Stimulated activated CD4-positive, alpha-beta T cell treated with anti-CD3 and anti-CD28 coated beads, Interleukin-4, amount 100 ng/mL, for 48 hours (primary cell): ENCODE measurements at places on chromosomes 12 and 14.
A peak's percentile ranks its signal among the peaks of the same experiment; 100 is the strongest.

GRCh38 chr12:61916831-61917230 lies 343.4 kb upstream of the USP15 start:
- DNase-seq: no peak

DNA sequence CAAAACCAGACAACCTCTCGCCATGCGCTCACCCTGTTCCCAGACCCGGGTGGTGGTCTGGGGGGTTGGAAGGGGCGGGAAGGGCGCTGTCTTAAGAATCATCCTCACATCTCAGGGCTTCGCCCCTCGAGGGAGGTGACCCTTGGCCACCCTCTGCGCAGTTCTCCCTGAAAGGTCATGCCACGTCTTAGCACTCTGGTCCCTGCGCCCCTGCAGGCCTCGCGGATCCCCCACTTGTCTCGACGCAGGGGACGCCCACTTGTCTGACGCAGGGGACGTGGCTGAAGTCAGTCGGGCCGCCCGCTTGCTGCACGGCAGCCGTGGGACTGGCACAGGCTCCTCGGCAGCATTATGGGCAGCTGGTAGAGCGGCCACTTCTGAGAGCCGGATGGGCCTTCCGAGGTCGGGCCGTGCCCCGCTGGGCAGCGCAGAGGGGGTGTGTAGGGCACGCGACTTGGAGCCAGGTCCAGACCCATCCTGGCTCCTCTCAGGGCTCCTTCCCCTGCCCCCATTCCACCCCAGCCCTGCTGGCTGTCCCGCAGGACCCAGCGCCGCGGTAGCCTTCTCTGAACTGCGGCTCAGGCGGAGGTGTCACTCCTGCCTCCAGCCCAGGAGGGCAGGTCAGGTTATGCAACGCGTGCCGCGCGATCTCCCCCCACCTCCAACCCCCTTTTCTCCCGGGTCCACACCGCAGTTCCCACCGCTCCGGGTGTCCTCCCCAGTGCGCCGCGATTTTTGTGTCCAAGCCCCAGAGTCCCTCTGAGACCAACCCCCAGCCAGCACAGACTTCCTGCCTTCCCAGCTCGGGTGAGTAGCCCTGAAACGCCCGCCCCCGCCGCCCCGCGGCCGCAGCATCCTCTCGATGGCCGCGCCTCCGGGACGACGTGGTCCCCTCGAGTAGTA lies 40.9 kb upstream of the CAPRIN2 start:
- DNase-seq: peak; percentile 64

- DNase-seq: no peak
Measured at GRCh38 chr12:79453820-79454219, 236.9 kb downstream of the PAWR start.

- no peak for DNase-seq
Measured at GRCh38 chr12:79121486-79121885, 256.9 kb downstream of the SYT1 start.

- DNase-seq: no peak
Measured at GRCh38 chr14:60958146-60958545, 22.7 kb downstream of the TRMT5 start.

DNA sequence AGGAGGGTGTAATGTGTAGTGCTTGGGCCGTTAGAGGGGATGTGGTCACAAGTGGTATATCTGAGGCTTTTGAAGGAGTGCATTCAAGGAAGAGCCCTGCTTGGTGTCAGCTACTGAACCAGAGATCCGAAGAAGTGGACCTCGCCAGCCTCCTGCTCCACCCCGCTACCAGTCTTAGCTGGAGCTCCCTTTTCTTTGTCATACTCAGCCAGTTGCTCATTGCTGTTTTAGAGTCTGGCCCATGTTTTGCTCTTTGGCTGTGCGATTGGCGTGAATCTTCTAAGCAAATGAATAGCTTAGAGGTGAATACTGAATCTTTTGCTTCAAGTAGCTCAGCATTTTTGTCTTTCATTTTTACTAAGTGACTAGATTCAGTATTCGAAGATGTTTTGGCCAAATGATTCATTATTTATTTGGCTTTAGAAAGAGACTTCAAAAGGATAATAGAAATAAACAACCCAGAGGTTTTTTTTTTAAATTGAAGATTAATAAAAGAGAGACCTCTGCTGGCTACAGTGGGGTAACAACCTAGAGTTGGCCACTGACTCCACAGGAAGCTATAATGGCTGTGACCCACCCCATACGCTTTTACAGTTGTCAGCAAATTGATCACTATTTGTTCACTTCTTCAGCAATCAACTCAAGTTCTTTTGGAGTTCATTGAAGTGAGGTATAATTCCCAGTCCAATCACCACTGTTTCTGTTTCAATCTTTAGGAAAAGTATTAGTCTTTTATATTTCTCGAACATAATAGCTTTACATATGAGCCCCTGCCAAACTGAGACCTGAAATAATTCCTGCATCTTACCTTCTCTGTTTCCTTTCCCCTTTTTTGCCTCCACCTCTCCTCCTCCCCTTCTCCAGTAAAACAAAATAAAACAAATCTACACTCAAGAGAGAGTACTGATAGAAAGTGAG lies 19.9 kb downstream of the CDKN1B start:
- no peak for DNase-seq

GRCh38 chr12:27711317-27711682 lies 668 bp downstream of the MRPS35 start:
- DNase-seq: no peak

- no peak for DNase-seq
Measured at GRCh38 chr12:10305411-10305810, 2.3 kb upstream of the KLRD1 start.
